Osteoblast (primary cell): ENCODE measurements at places on chromosomes 3 and 15. TPM values are rescaled to one million over a fixed set of nuclear protein-coding genes. Genes with fewer than 3 reads are reported as not detected.
A peak's percentile ranks its signal among the peaks of the same experiment; 100 is the strongest.

- DNase-seq: peak; percentile 91
Measured at GRCh38 chr3:8324747-8325146, 176.9 kb upstream of the LMCD1 start.

The SH3GL3 gene
- total RNA-seq: 0.29 and 0.72 TPM in 2 replicates

The ARL14 gene
- total RNA-seq: not detected in 2 replicates

The SEMA6D gene
- 8.0 and 16.2 TPM in 2 replicates for total RNA-seq

DNA sequence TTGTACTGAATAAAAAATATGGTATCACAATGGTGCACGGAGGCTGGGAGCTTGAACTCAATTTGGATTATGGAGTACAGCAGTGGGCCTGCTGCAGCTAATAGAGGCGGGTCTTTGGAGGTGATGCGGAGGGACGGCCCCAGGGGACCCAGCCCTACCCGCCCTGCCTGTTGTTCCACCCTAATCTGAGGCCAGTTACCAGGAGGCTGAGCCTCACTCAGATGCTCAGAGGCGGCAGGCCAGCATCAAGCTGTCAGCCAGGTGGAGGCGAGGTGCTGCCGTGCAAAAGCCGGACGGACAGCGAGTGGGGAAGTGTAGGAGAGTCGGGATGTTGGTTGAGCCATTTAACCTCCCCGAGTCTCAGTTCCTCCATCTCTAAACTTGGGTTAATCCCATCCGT lies 218.5 kb upstream of the RGMA start:
- DNase-seq: no peak

- DNase-seq: no peak
Measured at GRCh38 chr15:41309226-41309905, 23.0 kb downstream of the OIP5 start.

The UROC1 gene
- not detected in 2 replicates for total RNA-seq

The PRSS50 gene
- total RNA-seq: not detected in 2 replicates

The JMJD7 gene
- 1.2 and 1.4 TPM in 2 replicates for total RNA-seq

DNA sequence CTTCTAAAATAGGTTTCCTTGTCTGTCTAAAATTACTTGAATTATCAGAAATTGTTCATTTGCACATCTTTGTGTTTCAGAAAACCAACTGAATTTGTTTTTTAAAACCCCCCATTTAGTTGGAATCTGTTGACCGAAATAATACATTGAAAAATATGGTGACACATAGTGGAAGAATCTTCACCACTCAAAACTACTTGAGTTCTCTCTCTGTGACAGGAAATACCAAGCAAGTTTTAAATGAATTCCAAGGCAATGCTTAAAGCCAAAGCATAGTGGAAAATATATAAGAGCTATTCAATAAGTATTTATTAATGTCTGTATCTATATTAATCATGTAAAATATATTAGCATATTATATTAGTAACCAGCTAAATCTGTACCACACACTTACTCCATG lies 224.9 kb upstream of the COL8A1 start:
- DNase-seq: peak; percentile 73

The GOLGA8Q gene
- 0.36 and 2.4 TPM in 2 replicates for total RNA-seq

The SLC25A36 gene
- 97.4 and 108 TPM in 2 replicates for total RNA-seq

The TUBGCP4 gene
- 8.8 and 10.5 TPM in 2 replicates for total RNA-seq

- no peak for DNase-seq
Measured at GRCh38 chr15:57922776-57923175, 142.7 kb downstream of the ALDH1A2 start.

DNA sequence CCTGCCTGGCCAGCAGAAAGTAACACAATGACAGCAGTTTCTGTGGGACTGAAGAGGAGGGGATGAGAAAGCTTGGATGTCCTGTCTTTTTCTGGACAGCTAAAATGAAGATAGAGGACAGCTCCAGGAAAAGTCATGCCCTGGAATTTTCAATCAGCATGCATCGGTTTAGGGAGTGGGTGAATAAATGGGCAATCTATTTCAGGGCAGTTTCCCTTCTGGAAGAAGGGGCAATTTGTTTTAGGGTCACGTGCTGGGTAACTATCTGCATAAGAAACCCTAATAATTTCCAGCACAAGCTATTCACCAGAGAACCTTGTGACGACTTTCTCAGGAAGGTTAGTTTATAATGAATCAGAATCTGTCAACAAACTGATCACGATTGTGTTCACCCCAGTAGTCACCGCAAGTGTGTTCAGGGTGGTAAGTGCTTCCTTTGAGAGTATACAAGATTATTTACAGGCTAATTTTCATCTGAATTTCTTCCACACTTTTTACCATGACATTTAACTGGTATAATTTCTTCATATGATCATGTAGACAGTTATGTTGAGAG lies 318.0 kb upstream of the GBE1 start:
- no peak for DNase-seq

DNA sequence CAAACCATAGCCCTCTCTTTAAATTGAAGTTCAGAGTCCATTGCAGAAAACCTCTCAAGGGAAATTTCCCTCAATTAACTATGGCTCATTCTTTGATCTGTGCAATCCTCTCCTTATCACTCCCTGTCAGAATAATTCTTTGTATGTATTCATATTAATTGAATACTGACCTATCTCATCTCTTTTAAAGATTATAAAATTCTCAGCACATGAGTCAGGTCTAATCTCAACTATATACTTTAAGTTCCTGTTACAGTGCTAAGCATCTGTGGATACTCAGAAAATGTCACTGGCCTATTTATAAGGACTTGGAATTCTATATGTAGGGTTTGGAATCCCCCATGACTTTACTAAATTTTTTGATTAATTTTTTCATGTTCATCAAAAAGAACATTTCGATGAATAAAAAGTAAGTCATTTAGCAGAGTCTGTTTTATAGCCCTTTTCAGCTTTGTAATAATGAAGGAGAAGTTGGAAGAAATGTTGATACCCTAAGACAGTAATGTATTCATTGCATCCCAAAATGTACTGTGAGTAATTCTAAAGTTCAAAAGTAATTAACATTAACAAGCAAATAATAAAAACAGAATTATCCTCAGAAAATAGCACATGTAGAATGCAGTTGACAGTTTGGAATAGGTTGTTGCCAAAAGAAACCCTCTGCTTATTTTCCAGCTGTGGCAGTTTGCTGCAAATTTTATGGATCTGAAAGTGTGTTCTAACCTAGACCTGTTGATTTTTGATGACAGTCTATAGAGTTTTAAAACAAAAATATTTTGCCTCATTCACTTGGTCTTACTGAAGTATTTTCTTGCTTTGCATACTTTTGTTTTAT lies 503.4 kb upstream of the CBLB start:
- peak; percentile 83 for DNase-seq

DNA sequence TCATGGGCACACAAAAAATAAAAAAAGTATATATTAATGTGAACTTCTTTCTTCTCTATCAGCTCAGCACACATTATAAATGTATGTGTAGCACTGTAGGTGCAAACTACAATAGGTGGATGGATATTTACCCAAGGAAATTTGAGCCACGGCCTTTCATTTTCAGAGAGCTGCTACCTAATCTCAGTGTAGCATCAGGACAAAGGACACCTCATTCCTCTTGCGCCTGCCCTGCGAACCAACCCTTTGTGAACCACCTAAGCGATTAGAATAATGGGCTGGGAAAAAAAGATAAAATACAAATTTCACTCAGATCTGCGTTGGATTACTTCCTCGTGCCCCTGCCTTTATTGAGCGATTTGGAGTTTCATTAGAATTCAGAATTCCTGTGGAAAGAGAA lies 263.2 kb downstream of the NR2F2 start:
- DNase-seq: no peak

The GPR176 gene
- total RNA-seq: 136 and 173 TPM in 2 replicates

- no peak for DNase-seq
Measured at GRCh38 chr3:36909666-36910065, 35.2 kb downstream of the TRANK1 start.

DNA sequence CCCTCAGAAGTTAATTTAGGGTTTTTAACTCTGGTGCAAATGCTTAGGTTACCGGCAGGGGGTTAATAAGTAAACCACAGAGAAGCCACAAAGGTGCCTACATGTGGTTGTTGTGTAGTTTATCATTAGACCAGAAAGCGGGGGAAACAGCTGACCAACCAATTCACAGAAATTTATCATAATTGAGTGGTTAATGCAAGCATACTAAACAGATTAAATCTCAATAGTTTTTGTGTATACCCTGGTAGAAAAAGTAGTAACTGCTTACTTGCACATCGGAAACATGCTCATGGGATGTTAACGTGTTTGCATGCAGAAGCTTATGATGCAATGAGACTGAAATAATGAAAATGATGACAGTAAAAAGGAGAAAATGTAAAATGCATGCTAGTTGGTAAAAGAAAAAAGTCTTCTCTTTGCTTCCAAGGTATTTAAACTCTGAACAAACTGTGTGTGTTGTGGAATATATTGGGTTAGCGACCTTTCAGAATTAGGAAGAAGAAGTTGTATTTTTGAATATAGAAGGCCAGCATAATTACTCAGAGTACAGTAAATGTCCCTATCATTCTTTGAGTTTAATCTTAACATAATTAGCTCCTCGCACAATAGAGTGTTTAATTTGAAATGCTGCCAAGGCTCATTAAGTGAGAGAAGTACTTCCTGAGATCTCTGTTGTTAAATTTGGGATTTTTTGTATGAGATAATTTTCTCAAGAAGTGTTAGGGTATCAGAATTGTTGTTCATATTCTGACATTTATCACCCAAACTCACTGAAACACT lies 316.2 kb downstream of the PTPRG start:
- peak; percentile 13 for DNase-seq

GRCh38 chr3:127951276-127951675 lies 36.2 kb downstream of the KBTBD12 start:
- peak; percentile 68 for DNase-seq

GRCh38 chr15:78182821-78183220 lies 33.7 kb downstream of the IDH3A start:
- DNase-seq: no peak

DNA sequence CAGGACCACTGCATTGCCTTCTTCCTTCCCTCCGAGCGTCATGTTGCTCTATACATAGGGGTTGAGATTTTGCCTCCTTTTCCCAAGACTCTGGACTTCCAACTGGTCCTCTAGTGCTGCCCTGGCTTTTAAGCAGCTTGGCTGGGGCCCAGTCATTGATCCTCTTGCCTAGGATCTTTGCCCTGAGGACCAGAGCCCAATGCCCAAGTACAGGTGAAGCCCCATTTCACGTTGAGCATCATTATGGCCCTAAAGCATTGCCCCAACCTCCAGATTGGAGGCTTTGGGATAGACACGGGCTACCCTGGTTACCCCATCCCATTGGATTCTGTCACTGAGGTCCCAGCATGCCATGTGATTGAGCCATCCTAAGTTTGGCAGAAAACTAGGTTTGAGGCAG lies 47.7 kb downstream of the CYP19A1 start:
- DNase-seq: peak; percentile 72

The ATP13A4 gene
- 0.29 TPM in 1 of 2 replicates, not detected in the other for total RNA-seq

DNA sequence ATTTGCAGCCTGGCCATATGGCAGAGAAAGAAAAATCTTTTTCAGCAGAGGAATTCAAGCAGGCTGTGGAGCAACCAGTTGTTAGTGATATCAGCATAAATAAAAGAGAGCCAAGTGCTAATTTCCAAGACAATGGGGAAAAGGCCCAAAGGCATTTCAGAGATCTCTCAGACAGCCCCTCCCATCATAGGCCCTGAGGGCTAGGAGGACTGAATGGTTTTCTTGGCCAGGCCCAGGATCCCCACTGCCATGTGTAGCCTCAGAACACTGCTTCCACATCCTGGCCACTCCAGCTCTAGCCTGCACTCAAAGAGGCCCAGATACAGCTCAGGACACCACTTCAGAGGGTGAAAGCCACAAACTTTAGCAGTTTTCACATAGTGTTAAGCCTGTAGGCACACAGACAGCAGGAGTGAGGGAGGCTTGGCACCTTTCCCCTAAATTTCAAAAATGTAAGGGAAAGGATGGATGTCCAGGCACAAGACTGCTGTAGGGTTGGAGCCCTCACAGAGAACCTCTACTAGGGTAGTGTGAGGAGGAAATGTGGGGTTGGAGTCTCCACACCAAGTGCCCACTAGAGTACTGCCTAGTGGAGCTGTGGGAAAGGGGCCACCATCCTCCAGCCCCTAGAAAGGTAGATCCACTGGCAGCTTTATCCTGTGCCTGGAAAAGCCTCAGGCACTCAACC lies 191.4 kb downstream of the TBL1XR1 start:
- DNase-seq: no peak

- no peak for DNase-seq
Measured at GRCh38 chr3:65946438-65946837, 92.3 kb downstream of the MAGI1 start.

The BTLA gene
- 0.36 and 1.8 TPM in 2 replicates for total RNA-seq

The PAQR9 gene
- not detected in 2 replicates for total RNA-seq

The POPDC2 gene
- total RNA-seq: 1.1 and 1.8 TPM in 2 replicates

DNA sequence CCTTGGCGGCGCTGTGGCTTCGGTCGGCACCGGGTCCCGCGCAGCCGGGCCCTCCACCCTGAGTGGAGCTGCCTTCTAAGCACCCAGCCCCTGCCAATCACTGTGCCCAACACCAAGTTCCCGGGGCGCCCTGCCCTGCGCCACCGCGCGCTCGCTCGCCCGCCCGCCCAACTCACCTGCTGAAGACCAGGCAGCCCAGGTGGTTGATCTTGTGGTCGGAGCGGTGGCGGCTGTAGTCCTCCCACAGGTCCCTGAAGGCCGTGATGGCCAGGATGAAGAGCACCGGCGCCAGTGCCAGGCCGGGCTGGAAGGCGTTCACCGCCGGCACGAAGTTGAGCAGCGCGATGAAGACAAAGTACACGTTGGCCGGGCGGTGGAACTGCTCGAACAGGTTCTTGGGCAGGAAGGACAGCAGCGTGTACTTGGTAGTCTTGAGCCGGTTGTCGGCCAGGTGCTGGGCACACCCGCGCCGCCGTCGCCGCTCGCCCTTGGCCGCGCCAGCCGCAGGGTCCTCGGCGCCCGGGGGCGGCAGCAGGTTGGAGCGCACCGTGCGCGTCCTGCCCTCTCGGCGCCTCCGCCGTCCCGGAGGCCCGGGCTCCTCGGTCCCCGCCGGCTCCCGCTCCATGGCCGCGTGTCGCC lies 536 bp downstream of the ATP10A start:
- peak; percentile 92 for DNase-seq

The PRR20G gene
- total RNA-seq: not detected in 2 replicates

The GRK7 gene
- not detected in 2 replicates for total RNA-seq

DNA sequence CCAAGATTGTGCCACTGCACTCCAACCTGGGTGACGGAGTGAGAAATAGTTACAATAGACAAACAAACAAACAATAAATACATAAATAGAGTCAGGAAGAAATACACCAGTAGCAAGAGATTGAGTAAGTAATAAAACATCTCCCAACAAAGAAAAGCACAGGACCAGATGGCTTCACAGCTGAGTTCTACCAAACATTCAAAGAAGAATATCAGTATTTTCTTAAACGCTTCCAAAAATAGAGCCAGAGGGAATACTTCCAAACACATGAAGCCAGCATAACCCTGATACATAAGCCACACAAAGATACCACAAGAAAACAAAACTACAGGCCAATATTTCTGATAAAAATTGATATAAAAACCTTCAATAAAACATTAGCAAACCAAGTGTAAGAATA lies 30.7 kb upstream of the IGSF10 start:
- no peak for DNase-seq

GRCh38 chr3:47601281-47601680 lies 22.6 kb upstream of the CSPG5 start:
- no peak for DNase-seq

GRCh38 chr3:172126741-172127140 lies 87.4 kb downstream of the FNDC3B start:
- no peak for DNase-seq
